ENCODE measurements at places on chromosomes 6 and 20. TPM values are rescaled to one million over a fixed set of nuclear protein-coding genes. Genes with fewer than 3 reads are reported as not detected.

GRCh38 chr6:44304282-44305199, 8.6 kb downstream of the AARS2 start:
- DNase-seq, result peak; percentile 34

- peak; percentile 93 for DNase-seq
These were observed 58.6 kb downstream of the SYNJ2 start for GRCh38 chr6:158040051-158040803.

DNA sequence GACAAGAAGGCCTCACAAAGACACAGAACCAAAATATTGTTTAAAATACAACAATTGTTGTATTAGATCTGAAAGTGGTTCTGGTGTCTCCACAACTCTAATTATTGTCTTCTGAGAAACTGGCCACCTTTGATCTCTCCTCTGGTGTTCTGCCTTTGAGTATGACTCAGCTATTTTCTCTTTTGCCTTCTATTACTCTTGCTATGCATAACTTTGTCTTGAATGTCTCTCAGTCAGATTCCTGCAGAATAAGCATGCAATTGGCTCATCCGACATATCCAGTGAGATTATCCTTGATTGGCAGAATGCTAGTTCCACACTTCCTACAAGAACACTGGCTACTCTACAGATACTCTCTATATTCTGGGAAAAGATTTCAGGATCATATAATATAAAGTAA, 14.3 kb upstream of the EPM2A start:
- DNase-seq, result peak; percentile 86

- no peak for DNase-seq
These were observed 88.6 kb downstream of the OPRM1 start for GRCh38 chr6:154127657-154128056.

GRCh38 chr20:22462975-22463914, 121.1 kb downstream of the FOXA2 start:
- no peak for DNase-seq

DNA sequence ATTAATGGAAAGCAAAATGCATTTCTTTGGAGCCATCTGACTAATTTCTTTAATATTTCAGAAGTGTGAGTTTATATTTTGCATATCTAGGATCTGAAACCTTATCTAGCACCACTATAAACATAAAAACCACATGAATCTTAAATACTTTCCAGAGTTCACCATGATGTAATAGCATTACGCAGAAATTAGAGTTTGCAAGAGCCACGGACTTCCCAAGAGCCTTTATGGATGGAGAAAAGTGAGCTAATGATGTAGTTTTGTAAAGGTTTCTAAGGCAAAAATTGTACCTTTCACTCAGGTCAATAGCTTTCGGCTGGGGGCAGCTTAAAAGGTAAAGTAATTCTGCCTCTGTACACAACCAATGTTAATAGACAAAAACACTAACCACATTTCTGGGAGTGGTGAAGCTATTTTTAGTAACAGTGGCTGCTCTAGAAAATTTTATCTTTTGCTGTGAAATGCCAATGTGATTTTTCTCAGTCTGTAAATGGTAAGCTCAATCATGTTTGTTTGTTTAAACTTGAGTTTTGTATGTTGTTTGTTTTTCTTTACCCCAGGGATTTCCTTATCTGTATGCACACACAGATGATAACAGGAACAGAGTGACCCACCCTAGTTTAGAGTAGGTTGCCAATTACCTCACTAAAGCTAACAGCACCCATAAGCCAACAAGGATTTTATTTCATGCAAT, 80.5 kb downstream of the FILIP1 start:
- no peak for DNase-seq

DNA sequence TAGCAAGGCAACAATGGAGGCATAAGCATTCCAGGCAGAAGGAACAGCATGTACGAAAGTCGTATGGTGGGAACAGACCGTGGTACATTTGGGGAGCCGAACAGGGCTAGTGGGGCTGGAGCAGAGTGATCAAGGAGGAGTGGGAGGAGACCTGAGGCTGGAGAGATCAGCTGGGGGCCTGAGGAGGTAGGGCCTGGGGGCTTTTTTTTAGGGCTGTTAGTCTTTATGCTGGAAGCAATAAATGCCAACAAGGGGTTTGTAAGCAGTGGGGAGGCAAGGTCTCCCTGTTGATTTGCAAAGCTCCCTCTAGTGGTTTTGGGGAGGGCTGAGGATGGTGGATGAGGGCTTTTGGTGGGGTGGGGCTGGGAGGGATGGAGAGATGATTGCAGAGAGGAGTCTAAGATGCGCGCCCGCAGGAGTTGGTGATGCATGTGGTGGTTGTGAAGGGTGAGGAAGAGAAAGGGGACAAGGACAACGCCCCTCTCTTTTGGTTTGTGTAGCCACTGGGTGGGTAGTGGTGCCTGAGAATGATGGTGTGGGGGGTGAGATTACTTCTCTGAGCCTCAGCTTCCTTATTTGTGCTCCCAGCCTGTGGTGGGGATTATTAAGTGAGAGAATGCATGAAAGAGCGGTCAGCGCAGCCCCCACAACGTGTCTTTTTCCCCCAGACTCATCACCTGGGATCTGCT, 74.1 kb upstream of the TOX2 start:
- peak; percentile 36 for DNase-seq

- DNase-seq, result no peak
These were observed 132.7 kb downstream of the AGPAT4 start for GRCh38 chr6:161141173-161141572.

DNA sequence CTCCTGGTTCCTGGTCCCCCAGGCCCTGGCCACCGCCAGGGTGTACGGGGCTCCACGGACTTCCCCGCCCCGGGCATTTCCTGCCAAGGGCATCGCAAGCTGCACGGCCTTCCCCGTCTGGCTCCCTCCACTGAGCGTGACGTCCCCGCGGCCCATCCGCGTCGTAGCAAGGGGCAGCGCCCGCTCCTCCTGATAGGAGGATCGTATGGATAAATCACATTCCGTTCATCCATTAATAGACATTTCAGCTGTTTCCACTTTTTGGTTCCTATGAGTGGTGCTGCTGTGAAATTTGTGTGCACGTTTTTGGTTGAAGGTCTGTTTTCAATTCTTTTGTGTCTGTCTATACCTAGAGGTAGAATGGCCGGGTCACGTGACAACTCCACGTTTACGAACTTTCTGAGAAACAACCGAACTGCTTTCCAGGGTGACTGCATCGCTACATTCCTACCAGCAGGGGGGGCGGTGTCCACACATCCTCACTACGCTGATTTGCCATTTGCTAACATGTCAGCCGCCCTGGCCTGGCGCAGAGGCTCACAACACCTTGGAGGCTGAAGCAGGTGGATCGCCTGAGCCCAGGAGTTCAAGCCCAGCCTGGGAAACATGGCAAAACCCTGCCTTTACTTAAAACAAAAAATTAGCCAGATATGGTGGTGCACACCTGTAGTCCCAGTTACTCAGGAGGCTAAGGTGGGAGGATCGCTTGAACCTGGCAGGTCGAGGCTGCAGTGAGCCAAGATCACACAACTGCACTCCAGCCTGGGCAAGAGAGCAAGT, 37.7 kb downstream of the KCNQ2 start:
- DNase-seq, result peak; percentile 19

DNA sequence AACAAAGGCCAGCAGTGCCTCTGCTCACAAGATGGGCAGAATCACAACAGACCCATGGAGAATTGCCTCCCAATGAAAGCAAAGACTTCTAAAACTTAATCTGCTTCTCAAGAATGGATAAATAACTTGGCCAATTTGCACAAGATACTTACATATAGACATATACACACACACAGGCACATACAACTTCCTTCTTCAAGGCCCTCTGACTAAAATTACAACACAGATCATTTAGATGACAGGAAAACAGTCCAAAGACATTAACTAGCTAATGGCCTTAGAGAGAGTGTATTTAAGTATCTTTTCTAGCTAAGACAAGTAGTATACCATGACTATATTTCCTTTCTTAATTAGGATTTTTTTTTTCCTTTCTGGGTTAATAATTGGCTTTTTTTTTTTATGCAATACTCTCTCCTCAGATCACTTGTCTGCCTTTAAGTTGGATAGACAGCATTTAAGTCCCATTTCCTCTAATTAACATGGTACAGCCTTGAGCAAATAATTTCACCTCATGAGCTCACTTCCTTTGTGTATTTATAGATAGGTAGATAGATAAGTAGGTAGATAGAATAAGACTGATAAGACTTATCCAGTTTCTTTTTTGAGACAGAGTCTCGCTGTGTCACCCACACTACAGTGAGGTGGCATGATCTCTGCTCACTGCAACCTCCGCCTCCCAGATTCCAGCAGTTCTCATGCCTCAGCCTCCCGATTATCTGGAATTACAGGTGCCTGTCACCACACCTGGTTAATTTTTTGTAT, 70.0 kb downstream of the NRSN1 start:
- no peak for DNase-seq

- DNase-seq, result no peak
These were observed 153.5 kb upstream of the MLN start for GRCh38 chr6:33957131-33957891.

- no peak for DNase-seq
These were observed 82.8 kb downstream of the ZMYND8 start for GRCh38 chr20:47273591-47274235.

DNA sequence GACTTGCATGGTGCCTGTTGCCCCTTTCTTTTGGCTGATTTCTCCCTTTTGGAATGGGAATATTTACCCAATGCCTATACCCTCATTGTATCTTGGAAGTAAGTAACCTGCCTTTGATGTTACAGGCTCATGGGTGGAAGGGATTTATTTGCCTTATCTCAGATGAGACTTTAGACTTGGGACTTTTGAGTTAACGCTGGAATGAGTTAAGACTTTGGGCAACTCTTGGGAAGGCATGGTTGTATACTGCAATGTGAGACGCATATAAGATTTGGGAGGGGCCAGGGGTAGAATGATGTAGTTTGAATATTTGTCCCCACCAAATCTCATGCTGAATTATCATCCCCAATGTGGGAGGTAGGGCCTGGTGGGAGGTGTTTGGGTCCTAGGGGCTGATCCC, 75.5 kb downstream of the SYCP2 start:
- DNase-seq, result no peak

GRCh38 chr6:21278375-21278745, 315.2 kb upstream of the SOX4 start:
- DNase-seq, result no peak

DNA sequence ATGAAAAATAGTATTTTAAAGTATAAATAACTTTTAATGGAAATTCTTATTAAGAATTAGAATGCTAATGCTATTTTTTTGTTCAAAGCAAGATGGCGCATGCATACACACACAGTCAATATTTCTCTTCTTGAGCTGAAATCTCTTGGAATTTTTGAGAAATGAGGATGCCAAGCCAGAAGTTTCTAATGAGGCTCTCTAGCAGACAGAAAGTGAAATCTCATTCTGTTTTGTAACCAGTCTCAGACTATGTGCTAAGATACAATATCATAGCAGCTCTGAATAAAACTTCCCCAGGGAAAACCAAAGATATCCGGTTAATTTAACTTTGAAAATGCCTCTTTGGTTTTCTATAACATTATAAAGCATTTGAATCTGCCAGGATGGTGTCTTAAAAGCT, 97.2 kb upstream of the HDAC2 start:
- no peak for DNase-seq

DNA sequence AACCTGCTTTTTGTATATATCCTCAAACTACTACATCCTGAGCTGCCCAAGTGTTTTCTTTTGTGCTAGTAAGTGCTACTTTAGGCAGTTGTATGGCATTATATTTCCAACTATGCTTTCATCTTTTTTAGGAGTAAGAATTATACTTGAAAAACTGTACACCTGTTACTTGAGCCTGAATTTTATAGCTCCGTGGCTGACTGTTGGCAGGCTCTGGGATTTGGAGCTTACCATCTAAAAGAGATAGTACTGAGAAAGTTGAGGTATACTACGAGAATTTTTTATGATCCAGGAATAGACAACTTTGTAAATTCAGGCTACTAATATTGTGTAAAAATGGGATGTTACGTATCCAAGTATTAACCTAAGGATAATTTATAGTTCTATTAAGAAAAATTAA, 32.4 kb downstream of the RNF217 start:
- peak; percentile 62 for DNase-seq

- DNase-seq, result no peak
These were observed 173.4 kb downstream of the PLCB1 start for GRCh38 chr20:8305449-8305978.

- peak; percentile 54 for DNase-seq
These were observed 3.8 kb downstream of the TRAF3IP2 start for GRCh38 chr6:111601886-111602285.

DNA sequence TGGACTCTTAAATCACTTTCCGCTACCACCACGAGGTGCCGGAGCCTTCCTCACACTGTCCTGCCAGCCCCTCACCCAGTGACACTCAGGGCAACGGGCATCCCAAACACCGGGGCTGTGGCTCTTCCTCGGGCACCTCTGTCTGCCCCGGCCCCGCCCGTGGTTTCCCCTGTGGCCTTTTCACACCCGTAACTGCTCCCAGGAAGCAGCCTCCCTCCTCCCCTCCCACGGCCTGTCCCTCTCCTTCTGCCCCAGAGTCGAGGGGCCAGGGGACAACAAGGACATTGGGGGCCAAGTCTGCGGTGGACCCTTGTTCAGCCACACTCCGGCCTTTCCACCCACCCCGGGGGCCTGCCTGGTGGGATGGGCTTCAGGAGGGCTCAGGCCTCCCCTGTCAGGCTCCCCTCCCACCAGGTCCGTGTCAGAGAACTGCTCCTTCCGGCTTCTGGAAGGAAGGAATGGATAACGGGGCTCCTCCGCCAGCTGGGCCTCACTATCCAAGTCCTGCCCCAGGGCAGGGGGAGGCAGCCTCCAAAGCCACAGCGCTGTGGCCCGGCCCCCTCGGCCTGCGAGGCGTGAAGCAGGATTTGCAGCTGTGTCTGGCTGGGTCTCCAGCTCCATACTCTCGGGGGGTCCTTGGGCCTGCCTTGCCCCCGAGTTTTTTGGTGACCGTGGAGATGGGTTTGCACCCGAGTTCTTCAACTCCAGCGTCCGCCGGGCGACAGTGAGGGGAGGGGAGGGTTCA, 54.7 kb upstream of the CHRNA4 start:
- DNase-seq, result no peak

- no peak for DNase-seq
These were observed 11.2 kb downstream of the SLC24A3 start for GRCh38 chr20:19223640-19224039.

Gene DDX43
- not detected for total RNA-seq

Gene ZDHHC14
- total RNA-seq, result 1.2 TPM

Gene KIF3B
- total RNA-seq, result 18.8 TPM

Gene MAPK13
- 0.63 TPM for total RNA-seq

Data from LHCN-M2 (cell line).